ENCODE measurements at places on chromosomes 6 and 20.

- no peak for DNase-seq
These were observed 57.9 kb downstream of the SYNJ2 start for GRCh38 chr6:158039571-158040050.

GRCh38 chr20:35279040-35279439 lies 1.1 kb upstream of the MMP24OS start:
- no peak for DNase-seq

DNA sequence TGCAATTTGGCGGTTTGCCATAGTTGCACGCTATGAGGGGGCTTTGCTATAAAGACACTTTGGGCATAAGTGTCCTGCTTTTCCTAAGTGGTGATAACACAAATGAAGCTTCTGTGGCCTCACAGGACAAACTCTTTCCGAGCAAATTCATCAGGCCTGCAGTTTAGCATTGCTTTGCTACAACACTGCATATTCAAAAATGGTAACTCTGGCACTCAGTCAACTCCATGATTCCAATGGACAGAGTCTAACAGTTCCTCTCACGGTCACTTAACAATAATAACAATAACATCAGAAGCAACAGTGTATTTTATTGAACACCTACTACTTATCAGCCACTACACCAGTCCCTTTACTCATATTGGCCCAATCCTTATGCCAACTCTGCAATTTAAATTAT lies 222.5 kb downstream of the FRK start:
- DNase-seq, result no peak

- peak; percentile 5 for DNase-seq
These were observed 15.8 kb upstream of the FAM8A1 start for GRCh38 chr6:17584241-17584803.

DNA sequence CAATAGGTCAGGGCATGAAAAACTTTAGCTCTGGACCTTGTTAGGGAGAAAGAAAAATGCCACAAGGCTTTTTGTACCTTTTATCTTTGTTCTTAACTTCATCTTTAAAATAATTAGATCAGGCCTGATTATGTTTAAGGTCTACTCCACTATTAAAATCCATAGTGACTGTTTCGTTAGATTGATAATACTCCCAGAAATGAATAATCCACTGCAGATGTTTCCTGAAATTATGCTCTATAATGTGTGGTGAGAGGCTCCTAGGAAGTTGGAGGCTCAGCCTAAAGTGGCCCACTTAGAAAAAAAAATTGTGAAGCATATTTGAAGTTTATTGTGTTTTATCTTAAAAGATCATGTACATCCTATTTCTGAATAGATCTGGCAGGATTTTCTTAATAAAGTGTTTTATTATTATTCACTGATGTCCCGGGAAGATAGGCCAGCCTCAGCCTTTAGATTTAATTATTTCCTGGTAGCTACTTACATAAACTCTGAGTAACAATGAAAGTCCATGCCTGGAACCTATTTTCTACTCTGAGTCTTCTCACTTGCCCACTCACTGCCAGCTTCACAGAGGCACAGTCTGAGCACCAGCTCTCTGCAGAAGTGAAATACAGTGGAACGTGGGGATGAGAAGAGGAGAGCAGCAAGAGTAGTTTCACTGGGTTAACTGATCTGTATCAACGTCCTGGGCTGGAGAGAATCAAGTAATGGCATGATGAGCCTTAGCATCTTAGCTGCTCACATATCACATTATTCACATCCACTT lies 126.8 kb upstream of the TMEM170B start:
- DNase-seq, result no peak

- DNase-seq, result no peak
These were observed 708.8 kb downstream of the EYS start for GRCh38 chr6:64998204-64998603.

DNA sequence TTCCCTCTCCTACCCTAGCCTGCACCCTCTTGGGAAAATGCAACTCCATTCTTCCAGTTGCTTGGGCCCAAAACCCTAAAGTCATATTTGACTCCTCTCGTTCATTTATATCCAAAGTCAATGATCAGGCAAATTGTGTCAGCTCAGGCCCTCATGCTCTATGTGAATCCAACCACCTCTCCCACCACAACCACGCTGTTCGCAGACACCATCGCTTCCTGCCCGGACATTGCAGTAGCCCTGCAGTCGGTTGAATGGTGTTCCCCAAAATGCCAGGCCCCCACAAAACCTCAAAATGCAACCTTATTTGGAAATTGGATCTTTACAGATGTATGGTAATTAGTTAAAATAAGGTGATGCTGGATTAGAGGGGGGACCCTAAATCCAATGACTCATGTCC lies 98.3 kb downstream of the PREX1 start:
- DNase-seq, result no peak

DNA sequence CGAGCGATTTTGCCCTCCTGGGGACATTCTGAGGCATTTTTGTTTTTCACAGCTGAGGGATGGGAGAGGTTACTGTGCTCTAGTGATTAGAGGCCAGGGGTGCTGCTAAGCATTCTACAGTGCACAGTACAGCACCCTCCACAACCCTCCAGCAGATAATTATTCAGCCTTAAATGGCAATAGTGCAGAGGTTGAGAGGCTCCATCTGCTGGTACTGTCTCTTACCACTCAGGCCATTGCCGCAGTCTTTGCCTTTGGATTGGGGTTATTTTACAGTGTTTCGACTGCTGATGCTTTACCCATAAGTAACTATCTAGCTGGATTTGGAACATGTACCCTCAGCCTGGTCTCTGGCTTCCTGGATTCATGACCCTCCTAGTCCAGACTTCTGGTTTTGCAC lies 705.3 kb downstream of the KIF16B start:
- DNase-seq, result no peak

GRCh38 chr6:5979650-5980420 lies 26.9 kb downstream of the NRN1 start:
- DNase-seq, result no peak

DNA sequence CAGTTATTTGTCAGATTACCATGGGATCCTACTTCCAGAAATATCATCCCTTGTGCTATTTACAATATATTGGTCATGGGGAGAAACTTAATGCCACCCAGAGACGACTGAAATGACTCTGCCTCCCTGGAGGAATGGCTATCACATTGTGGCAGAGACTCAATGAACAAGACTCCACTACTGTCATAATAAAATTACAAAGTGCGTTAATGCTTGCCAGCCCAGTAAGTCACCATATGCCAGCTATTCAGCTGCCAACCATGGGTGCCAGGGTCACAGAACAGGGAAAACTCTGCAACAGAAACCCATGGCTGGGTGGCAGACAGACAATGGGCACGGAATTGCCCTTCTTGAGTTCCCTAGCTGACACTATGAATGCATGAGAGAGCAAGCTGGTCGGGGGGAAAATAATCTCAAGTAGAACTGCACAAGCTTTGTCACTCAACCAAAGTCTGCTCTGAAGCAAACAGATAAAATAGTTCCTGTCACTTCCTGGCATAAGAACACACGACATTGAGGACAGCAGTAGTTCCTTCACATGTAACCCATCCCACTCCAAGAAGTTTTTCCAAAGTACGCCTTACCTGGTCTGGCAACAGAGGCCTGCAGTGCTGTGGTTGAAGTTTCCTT lies 32.1 kb downstream of the TP53INP2 start:
- no peak for DNase-seq

DNA sequence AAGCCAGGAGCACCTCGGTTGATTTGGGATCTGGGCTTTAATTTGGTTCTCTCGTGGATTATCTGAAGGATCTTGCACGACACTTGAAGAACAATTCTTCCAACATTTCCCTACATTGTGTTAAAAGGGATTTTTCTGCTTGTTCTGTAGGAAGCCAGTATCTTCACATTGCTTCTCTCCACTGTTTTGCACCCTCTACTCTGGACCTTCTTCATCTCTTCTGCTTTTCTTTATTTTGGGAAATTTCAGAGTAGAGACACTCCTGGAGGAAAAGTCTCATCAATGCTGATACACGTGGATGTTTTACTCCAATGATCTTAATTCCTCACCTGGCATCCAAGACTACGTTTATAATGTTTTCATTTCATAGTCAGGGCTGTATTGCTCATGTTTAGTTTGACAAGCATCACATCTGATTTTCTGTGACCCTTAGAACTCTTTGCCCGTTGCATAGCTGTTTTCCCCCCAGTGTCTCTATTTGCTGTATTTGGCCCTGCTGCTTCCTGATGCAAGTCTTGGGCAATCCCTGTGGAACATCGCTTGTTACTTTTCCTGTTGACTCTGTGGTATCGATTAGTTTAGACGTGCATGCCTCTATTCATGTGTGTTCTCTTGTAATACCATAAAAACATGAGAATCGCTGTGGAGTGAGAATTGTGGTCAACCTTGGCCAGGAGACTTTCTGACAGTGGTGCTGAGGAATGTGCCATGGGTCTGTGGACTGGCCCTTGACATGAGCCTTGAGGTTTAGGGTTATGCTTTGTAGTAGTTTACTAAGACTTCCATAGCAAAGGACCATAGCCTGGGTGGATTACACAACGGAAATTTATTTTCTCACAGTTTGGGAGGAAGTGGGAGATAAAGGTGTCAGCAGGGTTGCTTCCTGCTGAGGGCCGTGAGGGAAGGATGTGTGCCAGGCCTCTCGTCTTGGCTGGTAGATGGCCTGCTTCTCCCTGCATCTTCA lies 12.5 kb downstream of the PLCB1 start:
- no peak for DNase-seq

- no peak for DNase-seq
These were observed 35.3 kb downstream of the APCDD1L start for GRCh38 chr20:58479726-58480440.

DNA sequence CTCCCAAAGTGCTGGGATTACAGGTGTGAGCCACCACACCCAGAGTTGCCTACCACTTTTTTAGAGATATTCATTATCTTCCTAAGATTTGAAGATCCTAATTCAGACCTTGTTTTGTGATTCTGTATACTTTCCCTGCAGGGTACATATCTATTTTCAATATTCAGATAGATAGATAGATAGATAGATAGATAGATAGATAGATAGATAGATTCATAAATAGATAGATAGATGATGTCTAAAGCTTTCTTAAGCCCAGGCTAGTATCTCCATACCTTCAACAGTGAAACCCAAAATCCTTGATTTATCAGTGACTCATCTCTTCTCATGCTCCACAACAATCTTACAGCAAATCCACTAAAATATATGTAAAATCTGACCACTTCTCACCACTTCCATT lies 30.8 kb downstream of the ZNF391 start:
- no peak for DNase-seq

GRCh38 chr6:169665289-169665688 lies 36.5 kb downstream of the WDR27 start:
- DNase-seq, result no peak

GRCh38 chr6:36776167-36776566 lies 63.1 kb downstream of the CPNE5 start:
- no peak for DNase-seq

- DNase-seq, result peak; percentile 15
These were observed 7.8 kb downstream of the SYNGAP1 start for GRCh38 chr6:33427585-33428223.

GRCh38 chr6:134115715-134116074 lies 63.3 kb upstream of the SLC2A12 start:
- DNase-seq, result peak; percentile 42

DNA sequence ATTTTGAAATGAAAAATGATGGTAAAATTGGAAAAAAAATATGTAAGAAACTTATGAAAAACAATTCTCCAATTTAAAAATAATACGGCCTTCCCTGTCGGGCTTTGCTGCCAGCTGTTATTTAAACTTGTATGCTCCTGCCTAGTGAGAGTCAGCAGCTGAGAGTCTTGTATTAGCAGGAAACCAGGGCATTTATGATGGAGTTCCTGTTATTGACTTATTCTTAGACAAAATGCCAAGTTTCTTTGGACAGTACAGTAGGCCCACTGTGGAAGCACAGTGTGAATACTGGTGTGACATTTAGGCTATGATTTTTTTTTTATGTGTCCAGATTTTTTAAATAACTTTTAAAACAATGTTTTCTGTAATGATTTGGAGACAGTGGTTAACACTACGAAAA lies 42.1 kb downstream of the GMDS start:
- DNase-seq, result no peak

GRCh38 chr6:156311291-156311690 lies 465.9 kb upstream of the ARID1B start:
- DNase-seq, result no peak

DNA sequence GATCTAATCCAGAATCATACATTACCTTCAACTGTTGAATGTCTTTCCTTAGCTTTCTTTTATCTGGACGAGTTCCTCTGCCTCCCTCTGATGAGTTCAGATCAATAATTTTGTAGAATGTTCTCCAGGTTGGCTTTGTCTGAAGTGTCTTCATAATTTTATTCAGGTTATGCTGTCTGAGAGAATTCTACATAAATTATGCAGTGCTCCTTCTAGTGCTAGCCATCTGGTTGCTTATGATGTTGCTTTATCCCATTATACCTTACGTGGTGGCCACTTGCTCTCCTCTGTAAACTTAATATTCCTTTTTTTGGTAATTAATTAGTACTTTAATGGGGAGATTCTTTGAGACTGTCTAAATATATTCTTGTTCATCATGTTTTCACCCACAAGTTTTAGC lies 67.7 kb upstream of the PTCHD4 start:
- DNase-seq, result no peak

GRCh38 chr20:50434653-50435396 lies 75.4 kb upstream of the PTPN1 start:
- no peak for DNase-seq

- DNase-seq, result no peak
These were observed 9.1 kb upstream of the PBOV1 start for GRCh38 chr6:138227316-138227781.

DNA sequence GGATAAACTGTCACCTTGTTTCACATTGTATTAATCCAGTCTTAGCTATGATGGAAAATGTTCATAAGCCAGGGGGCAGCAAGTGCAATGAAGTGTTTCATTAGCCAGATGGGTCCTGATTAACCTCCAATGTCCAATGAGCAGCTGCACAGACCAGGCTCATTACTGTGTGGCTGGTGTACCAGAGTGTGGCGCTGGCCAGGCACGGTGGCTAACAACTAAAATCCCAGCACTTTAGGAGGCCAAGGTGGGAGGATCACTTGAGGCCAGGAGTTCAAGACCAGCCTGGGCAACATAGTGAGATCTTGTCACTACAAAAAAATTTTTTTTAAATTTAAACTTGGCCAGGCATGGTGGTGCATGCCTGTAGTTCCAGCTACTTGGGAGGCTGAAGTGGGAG lies 201.7 kb upstream of the FOXQ1 start:
- no peak for DNase-seq

- no peak for DNase-seq
These were observed 31.8 kb upstream of the GMPR start for GRCh38 chr6:16206595-16207037.

DNA sequence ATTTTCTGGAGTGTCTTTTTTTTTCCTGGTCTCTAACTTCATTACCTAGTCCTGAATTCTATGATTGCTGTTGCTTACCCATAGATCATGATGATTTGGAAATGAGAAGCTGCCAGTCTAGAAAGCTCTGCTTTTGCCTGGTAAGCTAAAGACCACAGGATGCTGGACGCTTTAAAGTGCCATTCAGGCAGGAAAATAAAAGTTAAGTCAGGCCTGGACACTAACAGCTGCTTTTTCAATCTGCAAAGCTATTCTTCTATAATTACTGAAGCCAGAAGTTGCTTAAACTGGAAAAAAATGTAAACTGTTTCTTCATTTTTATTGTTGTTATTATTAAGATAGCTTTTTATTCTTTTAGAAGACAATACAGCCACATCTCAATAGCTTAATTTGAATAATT lies 129.8 kb upstream of the SPACA1 start:
- no peak for DNase-seq
